ENCODE measurements at places on chromosomes 11 and 22.

DNA sequence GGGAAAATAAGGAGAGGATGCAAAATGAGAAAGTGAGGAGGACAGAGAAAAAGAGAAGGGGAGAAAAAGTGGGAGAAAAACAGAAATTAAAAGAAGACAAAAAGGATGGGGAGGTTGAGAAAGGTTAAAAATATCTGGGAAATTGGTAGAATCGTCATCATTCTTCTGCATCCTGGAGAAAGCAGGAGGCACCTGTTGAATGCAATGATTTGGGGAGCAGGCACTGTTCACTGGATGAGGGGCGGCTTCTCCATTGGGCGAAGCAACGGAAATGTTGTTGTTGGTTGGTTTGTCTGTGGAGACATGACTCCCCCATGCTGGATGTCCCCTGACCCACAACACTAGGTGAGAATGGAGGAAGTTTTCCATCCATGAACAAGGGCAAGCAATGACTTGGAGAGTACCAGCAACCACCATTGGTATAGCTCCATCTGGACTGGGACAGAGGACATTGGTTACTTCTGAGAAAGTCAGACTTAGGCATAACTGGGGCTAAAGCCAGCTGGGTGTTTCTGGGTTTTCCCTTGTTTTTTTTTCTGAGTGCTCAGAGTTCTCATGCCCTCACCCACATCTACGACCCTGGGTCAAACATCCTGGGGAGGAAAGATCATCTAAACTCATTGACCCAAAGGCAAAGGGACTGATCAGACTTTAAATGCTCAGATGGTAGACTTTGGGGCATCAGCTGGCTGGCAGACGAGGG lies 11.9 kb upstream of the CD44 start:
- no peak for DNase-seq

GRCh38 chr11:19687392-19687791 lies 25.2 kb upstream of the NAV2 start:
- no peak for DNase-seq

DNA sequence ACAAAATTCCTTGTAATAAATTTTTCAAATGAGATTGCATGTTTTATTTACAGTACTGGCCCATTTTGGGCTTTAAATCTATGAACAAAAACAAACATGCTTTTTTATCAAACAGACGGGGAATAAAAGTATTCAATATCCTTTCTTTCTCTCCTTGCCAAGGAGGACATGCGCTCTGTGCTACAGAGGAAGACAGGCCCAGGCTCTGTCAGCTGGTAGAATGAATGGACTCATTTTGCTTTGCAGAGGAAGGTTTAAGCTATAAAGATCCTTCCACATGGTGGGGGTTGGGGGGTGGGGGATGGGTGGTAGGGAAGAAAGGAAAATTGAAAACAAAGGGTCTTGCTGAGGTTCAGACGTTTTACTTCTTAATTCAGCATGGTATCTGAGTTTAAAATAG lies 575.6 kb downstream of the INSC start:
- DNase-seq = no peak

- DNase-seq = no peak
These were observed 43.3 kb downstream of the CYB5R2 start for GRCh38 chr11:7630002-7630401.
